ENCODE measurements at places on chromosomes 11 and 22. TPM values are rescaled to one million over a fixed set of nuclear protein-coding genes. Genes with fewer than 3 reads are reported as not detected.

GRCh38 chr11:71991494-71991893, 7.2 kb upstream of the IL18BP start:
- no peak for DNase-seq
- H3K4me1 ChIP-seq: no peaks in the 10 kb centered on the region
- H3K27me3 ChIP-seq: no peaks in the 10 kb centered on the region
- H3K4me3 ChIP-seq: no peak overlapping the region
- H3K36me3 ChIP-seq: peaks cover 5% of the 10 kb centered on the region
- no peak overlapping the region for H3K27ac ChIP-seq

- H3K4me1 ChIP-seq: no peaks in the 10 kb centered on the region
- no peak for DNase-seq
- no peak overlapping the region for H3K4me3 ChIP-seq
- no peaks in the 10 kb centered on the region for H3K27me3 ChIP-seq
Observed at GRCh38 chr22:41123151-41123550, 30.8 kb downstream of the EP300 start.

DNA sequence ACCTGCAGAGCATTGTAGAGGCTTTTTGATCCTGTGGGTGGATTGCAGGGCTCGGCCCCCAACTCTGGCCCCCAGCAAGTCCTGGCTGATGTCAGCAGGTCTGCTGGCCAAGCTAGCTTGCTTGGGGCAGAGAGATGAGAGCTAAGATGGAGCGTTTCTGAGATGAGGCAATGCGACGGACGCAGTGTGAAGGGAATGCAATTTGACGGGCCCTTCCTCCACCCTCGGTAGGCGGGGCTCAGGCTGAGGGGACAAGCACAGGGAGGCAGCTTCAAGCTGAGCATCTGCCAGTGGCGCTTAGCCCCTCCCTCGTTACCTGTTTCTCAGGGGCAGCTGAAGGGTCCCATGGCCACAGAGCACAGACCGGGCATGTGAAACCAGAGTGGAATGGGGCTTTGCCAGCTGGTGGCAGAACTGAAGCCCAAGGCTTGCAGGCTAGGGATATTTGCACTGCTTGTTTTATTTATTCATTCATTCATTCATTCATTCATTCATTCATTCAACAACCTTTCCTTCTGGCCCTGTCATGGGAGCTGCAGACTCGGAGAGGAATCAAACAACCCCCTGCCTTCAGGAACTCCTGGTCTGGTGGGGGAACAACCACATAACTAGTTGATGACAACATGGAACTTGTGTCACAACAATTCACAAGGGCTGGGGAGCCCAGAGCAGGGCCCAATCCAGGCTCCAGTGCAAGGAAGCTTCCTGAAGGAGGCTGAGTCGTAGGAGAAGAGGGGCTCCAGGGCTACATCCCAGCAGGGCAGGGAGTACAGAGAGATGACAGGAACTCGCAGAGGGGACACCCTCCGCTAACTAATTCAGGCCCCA, 66.8 kb downstream of the THAP12 start:
- no peaks in the 10 kb centered on the region for H3K36me3 ChIP-seq
- no peaks in the 10 kb centered on the region for H3K27me3 ChIP-seq
- no peak overlapping the region for H3K27ac ChIP-seq
- peaks cover 7% of the 10 kb centered on the region for H3K4me1 ChIP-seq

The YWHAH gene
- total RNA-seq: 248 TPM

GRCh38 chr22:19631899-19632667, 82.2 kb upstream of the SEPTIN5 start:
- no peak overlapping the region for H3K27ac ChIP-seq
- DNase-seq: no peak
- no peaks in the 10 kb centered on the region for H3K27me3 ChIP-seq
- H3K36me3 ChIP-seq: no peaks in the 10 kb centered on the region

The TSGA10IP gene
- total RNA-seq: 1.9 TPM

- H3K4me1 ChIP-seq: no peaks in the 10 kb centered on the region
- no peak overlapping the region for H3K4me3 ChIP-seq
- DNase-seq: no peak
- no peak overlapping the region for H3K27ac ChIP-seq
- H3K36me3 ChIP-seq: no peaks in the 10 kb centered on the region
- H3K27me3 ChIP-seq: no peaks in the 10 kb centered on the region
Observed at GRCh38 chr11:12193515-12194336, 83.3 kb downstream of the MICAL2 start.

- DNase-seq: no peak
- no peak overlapping the region for H3K4me3 ChIP-seq
- H3K36me3 ChIP-seq: no peaks in the 10 kb centered on the region
- no peak overlapping the region for H3K27ac ChIP-seq
- no peaks in the 10 kb centered on the region for H3K27me3 ChIP-seq
Observed at GRCh38 chr11:95157824-95158223, 68.2 kb downstream of the ENDOD1 start.

GRCh38 chr22:37077802-37078448, 26.4 kb downstream of the KCTD17 start:
- H3K27me3 ChIP-seq: peaks cover 30% of the 10 kb centered on the region
- no peaks in the 10 kb centered on the region for H3K36me3 ChIP-seq
- no peaks in the 10 kb centered on the region for H3K4me1 ChIP-seq
- DNase-seq: peak; percentile 29
- no peak overlapping the region for H3K4me3 ChIP-seq
- H3K27ac ChIP-seq: no peak overlapping the region

The FOLH1 gene
- total RNA-seq: 0.56 TPM

DNA sequence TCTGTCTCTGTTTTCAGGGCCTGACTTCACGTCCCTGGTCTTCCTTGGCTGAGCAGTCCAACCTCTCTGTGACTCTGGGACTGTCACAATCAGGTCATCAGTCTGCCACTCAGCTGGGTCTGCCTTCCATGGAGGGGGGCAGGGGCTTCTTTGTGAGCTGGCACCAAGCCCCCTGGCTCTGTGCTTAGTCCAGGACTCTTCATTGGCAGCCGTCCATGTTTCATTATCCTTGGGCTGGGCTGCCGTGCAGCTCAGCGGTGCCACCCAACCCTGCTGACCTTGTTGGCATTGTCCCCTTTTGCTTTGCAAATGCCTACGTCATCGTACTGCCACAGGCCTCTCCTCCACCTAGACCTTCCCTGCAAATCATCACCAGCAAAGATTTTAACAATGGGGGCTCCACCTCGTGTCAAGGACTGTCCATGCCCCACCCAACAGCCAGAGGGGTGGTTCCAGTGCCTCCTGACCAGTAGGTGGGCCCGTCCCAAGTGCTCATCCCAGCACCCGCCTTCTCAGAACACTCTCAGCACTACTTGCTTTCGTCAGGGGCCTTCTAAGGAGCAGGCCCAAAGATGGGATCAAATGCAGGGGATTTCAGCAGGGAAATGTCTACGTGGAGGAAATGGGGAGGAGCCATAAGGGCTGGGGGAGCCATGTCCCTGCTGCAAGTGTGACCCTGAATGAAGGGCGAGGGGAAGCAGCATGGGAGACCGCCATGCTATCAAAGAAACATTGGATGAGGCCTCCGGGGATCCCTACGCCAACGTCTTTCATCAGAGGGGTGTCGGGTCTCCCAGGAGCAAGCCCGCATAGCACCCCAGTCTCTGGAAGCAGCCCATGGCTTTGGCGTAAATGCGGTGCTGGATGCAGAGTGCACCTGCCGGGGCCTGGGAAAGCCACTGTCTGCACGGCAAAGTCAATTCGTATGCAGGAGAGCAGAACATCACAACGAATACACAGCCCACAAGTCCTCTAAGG, 18.2 kb downstream of the KRTAP5-6 start:
- H3K4me1 ChIP-seq: no peaks in the 10 kb centered on the region
- H3K4me3 ChIP-seq: no peak overlapping the region

- H3K36me3 ChIP-seq: no peaks in the 10 kb centered on the region
- H3K4me3 ChIP-seq: no peak overlapping the region
- H3K27me3 ChIP-seq: no peaks in the 10 kb centered on the region
Observed at GRCh38 chr11:76787911-76788596, 4.9 kb downstream of the TSKU start.

DNA sequence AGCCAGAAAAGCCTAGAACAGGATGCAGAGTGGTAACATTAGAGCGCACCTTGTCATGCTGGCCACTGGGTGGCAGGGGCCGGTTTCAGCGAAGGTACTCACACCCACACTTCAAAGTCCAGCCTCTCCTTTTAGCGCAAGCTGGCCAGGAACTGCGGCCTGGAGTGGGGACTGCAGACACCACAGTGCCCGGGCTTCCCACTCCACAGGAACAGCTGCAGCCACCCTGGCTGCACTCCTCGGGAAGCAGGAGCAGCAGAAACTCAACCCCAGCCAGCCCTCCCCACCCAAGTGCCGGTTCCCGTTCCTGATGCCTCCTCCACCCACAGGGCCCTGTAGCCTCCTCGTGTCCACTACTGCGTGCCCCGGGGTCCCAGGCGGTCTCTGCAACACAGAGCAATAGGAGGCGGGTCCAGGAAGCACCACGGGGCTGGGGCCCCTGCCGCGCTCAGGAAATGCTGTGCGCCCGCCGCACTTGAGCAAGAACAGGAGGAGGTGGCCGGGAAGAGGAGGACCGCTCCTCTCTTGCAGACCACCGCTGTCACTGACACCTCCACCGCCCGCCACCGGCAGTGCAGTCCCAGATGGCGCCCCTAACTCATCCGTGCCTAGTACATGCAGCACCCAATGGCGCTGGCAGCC, 2.2 kb downstream of the RFPL2 start:
- H3K4me1 ChIP-seq: peaks cover 32% of the 10 kb centered on the region
- H3K27me3 ChIP-seq: peaks cover 19% of the 10 kb centered on the region
- H3K36me3 ChIP-seq: no peaks in the 10 kb centered on the region
- H3K4me3 ChIP-seq: peak overlapping the region; percentile 56

GRCh38 chr22:46088541-46089311, 61.6 kb upstream of the PPARA start:
- no peak for DNase-seq
- H3K27ac ChIP-seq: no peak overlapping the region
- no peaks in the 10 kb centered on the region for H3K36me3 ChIP-seq
- H3K4me3 ChIP-seq: no peak overlapping the region
- no peaks in the 10 kb centered on the region for H3K27me3 ChIP-seq
- no peaks in the 10 kb centered on the region for H3K4me1 ChIP-seq

Data from H1 (cell line).